ENCODE measurements at places on chromosomes 7 and 10.

GRCh38 chr10:30046476-30046875 lies 12.9 kb downstream of the JCAD start:
- DNase-seq, result no peak
- no peak overlapping the region for H3K27ac ChIP-seq
- peaks cover 34% of the 10 kb centered on the region for H3K36me3 ChIP-seq
- H3K4me3 ChIP-seq, result no peak overlapping the region
- peaks cover 38% of the 10 kb centered on the region for H3K4me1 ChIP-seq
- peaks cover 8% of the 10 kb centered on the region for H3K27me3 ChIP-seq

GRCh38 chr10:20936396-20936795 lies 39.3 kb upstream of the NEBL start:
- no peaks in the 10 kb centered on the region for H3K27me3 ChIP-seq
- peaks cover 23% of the 10 kb centered on the region for H3K36me3 ChIP-seq
- no peak for DNase-seq

GRCh38 chr10:75763652-75764051 lies 332.2 kb downstream of the LRMDA start:
- no peak overlapping the region for H3K27ac ChIP-seq
- no peaks in the 10 kb centered on the region for H3K27me3 ChIP-seq
- peaks cover 58% of the 10 kb centered on the region for H3K4me1 ChIP-seq
- DNase-seq, result no peak
- H3K4me3 ChIP-seq, result no peak overlapping the region

DNA sequence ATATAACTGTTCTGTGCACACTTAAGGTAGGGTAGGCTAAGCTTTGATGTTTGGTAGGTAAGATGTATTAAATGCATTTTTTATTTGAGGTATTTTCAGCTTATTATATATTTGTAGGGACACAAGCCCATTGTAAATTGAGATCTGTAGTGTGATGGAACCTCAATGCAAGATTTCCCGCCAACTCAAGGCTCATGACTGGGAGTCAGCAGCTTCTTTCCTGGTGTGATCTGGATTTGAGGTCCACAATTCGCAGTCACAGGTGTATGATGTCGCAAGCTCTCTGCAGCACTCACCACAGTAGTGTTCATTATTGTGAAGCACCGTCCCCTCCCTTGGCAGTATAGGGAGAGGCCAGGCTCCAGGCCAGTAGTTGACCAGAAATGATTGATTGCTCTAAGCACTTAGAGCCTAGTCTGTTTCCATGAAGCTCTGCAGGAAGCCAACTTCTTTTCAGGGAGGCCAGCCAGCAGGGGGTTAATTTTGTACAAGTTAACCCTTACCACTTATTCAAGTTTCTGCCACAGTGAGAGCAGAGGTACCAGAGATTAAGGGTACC lies 54.9 kb downstream of the SEM1 start:
- no peak overlapping the region for H3K4me3 ChIP-seq
- H3K36me3 ChIP-seq, result peaks cover 8% of the 10 kb centered on the region
- no peaks in the 10 kb centered on the region for H3K27me3 ChIP-seq
- no peak overlapping the region for H3K27ac ChIP-seq

DNA sequence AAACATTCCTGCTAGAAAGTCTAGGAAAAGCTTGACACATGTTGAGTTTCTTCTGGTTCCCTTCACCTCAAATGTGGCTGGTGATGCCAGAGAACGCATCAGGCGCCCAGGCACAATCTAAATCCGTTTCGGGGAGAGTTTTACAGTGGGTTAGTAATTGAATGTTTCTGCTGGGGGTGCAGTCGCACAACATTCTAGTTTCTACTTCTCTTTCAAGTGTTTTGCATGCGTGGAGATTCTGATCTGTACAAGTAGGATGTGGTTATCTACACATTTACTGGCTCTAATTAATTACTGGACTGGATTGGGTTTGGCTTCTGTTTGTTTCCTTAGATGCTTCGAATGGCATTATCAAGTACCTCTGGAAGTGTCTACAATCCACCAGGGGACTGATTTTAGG lies 173.8 kb downstream of the TMEM26 start:
- DNase-seq, result no peak
- H3K4me1 ChIP-seq, result no peaks in the 10 kb centered on the region
- no peaks in the 10 kb centered on the region for H3K36me3 ChIP-seq
- H3K27ac ChIP-seq, result no peak overlapping the region
- peaks cover 6% of the 10 kb centered on the region for H3K27me3 ChIP-seq
- no peak overlapping the region for H3K4me3 ChIP-seq
